ENCODE measurements at places on chromosomes 4 and X.

GRCh38 chr4:130028552-130028951, 932.6 kb downstream of the C4orf33 start:
- DNase-seq, result no peak

DNA sequence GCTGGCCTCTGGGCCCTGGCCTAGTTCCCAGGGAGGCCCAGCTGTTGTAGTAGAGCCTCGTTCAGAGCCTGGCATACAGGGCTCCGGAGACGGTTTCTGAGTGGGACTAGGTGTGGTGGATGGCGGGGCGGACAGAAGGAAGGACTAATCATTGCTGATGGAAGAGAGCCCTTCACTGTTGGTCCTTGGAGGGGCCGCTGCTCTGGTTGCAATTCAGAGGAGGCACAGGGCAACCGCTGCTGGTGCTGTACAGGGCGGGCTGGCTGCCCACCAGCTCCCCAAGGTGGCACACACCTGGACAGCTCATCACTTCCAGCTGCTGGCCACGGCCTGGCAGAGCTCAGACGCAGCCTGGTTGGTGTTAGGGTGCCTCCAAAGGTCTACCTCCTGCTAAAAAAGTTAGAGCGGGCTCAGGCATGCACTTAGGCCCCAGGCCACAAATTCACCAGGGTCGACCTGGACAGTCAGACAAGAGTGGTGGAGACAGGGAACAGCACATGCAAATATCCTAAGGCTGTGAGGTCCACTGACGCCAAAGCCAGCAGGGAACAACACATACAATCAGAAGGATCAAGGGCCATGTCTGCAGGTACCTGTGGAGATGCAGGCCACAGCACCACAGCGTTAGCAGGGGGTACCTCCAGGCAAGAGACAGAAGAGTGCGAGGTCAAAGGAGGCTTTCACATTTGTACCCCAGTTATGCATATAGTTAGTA, 7.5 kb upstream of the RNF4 start:
- DNase-seq, result no peak

DNA sequence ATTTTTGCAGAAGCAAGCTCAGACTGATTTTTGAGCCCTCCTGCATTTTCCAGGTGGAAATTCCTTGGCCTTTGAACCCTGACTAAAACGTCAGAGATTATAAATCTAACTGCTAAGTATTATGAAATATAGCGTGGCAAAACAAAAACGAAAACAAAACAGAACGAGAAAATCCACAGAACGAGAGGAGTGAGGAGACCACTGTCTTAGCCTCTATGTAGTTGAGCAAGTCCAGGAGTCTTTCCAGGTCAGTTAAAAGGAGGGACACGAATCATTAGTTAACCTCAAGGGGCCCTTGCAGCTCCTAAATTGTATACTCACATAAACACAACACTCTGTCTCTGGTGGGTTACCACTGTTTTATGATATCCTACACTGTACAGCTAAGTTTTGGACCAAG, 80.2 kb downstream of the SYNPO2 start:
- DNase-seq, result no peak

DNA sequence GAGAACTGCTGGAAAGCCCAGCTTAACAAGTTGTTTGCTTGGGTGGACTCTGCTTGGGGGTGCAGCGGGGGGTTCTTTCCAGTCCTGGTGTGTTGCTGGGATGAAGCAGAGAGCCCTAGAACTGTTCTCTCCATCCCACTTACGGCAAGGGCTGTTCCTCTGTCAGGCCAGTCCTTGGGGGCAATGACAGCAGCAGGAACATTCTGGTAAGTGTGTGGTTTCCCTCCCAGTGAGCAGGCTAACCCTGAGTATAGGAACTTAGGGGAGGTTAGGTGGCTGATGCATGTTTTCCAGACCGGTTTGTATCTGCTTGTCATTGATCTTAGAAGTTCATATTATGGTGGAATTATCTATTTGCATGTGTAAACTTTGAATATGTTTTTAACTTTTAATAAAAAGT, 46.9 kb upstream of the TLR2 start:
- no peak for DNase-seq

GRCh38 chr4:119080721-119081541, 54.7 kb upstream of the MYOZ2 start:
- DNase-seq, result no peak

DNA sequence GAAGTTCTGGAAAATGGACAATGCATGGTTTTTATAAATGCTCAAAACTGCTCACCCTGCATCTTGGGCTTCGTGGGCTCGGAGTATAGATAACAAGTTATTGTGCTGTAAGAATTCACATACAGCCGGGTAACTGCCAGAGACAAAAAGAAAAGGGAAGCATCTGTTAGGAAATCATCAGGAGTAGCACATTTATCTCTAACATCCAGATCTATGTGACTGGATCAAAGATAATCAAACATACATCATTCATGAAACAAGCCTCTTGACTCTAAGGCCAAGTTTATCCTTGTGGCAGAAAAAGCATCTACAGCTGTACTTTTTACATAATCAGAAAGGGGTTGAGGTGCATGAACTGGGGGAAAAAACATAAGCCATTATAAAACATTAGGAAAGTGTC, 264.2 kb downstream of the PPP3CA start:
- DNase-seq, result no peak

DNA sequence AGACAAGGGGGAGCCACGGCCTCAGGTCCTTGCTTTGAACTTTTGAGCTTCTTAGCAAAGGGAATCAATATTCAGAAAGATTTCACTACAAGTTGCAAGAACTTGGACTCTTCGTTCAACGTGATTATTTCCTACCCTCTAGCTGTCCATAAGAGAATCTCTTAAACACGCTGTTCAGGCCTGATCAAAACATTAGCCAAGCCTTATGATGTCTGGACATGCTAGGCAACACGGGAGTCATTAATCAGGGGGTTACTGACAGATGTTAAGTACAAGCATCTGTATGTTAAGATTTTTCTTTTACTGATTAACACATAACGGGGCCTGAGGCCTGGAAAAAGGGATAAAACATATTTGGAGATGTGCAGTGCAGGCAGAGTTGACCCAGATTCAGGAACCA, 138.9 kb upstream of the IL1RAPL2 start:
- DNase-seq, result no peak

GRCh38 chr4:10730590-10730989, 46.0 kb upstream of the CLNK start:
- DNase-seq, result no peak

- no peak for DNase-seq
Measured at GRCh38 chrX:15410947-15411346, 26.7 kb upstream of the VEGFD start.

DNA sequence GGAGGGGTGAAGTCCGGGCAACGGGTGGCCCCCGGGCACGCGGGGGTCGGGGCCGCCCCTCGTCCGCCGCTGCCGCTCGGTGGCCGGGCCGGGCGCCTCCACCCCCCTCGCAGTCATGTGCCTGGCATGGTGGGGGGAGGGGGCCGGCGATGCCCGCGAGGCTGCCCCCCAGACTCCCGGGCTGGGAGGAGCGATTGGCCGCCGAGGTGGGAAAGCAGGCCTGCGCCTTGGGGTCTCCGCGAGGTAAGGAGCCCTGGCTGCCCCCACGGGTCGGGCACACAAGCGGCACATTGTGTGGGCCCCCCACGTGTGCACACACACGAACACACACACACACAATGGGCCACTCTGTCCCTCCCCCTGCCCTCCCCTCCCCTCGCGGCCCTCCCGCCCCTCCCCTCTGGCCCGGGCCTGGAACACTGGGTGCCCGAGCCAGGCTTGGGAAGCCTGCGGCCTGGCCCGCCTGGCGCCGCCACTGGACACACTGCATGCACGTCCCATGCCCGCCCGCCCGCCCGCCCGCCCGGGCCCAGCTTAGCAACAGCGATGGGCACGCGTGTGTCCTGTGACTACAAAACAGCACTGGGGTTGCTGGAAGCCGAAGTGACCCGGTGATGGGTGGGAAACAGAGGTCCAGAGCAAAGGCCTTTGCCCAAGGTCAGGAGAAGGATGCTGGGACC, 1.3 kb downstream of the SLC6A8 start:
- DNase-seq, result no peak

DNA sequence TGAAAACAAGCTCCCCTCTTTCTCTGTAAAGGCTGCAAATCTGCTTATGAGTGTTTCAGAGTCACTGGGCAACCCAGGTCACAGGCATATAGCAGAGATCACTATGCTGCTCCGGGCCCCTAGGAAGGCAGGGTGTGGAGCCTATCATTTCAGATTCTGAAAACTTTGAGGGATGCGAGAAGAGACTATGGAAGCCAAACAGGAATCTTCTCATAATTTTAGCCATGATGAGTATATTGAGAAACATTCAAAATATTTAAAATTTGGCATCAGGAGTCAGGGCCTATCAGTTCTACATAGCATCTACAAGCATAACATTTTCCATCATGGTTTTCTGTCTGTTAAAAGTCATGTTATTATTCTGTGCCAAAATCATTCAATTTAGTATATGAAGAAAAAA, 61.7 kb upstream of the ATXN3L start:
- no peak for DNase-seq

DNA sequence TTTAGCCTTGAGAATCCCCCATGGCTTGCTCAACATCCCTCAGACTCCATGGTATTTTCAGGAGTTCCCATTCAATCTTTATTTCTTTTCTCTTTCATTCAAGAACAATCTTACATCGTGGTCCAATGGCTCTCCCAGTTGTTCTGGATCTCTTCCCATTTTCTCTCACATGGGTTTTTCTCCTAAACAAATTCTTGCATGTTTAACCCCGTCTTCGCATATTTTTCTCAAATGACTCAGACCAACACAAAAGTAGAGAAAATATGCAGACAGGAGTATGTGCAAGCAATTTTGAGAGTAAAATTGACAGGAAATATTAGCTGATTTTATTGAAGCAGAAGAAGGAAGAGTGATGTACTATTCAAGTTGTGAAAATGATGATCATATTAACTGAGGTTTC, 396.4 kb upstream of the TRAM1L1 start:
- DNase-seq, result no peak

- DNase-seq, result peak; percentile 41
Measured at GRCh38 chr4:174423257-174423944, 98.9 kb downstream of the HPGD start.

DNA sequence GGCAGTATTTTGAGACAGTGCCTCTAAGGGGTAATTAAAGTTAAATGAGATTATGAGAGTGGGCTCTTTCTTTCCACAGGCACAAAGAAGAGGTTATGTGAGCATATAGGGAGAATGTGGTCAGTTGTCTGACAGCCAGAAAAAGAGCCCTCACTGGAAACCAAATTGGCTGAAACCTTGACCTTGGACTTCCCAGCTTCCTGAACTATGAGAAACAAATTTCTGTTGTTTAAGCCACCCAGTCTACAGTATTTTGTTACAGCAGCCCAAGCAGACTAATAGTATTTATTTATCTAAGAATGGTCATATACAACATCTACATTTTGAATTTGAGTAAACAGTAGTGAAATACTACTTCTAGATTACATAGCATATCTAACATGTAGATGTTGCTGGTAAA, 473.8 kb downstream of the IL15 start:
- DNase-seq, result no peak

DNA sequence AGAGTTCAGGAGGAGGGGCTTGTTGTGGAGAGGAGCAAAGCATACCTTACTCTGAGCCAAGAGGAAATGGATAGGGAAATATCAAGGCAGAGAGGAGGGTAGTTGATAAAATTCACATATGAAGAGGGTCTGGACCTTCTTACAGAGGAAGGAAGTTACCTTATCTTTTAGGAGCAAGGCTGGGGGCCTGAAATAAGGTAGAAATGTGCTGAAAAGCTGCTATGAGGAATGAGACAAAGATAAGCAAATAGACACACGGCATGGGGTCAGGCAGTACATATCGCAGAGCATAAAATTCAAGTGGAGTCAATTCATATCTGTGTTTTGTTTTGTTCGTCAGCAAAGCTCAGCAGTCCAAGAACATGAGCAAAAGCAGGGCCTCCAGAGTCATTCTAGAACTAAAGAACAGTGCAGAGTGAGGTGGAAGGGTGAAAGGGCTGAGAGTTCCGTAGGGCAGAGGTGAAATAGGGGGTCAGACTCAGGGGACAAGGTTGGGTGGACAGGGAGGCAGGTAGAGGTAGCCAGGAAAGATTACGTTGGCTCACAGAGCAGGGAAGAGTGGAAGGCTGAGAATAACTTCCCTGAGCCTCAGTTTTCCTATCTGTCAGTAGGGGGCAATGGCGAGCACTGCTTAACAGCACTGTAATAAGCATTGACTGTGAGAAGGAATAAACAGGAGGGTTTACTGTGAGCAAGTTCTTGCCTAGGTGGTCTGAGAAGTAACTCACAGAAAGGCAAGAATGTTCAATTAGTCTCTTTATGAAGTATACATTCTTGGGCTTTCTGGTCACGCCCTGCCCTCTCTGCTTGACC, 9.2 kb downstream of the VSIG4 start:
- DNase-seq, result no peak

GRCh38 chr4:107733431-107733925, 13.4 kb upstream of the PAPSS1 start:
- no peak for DNase-seq

GRCh38 chr4:164485136-164485535, 268.8 kb upstream of the SMIM31 start:
- DNase-seq, result no peak

DNA sequence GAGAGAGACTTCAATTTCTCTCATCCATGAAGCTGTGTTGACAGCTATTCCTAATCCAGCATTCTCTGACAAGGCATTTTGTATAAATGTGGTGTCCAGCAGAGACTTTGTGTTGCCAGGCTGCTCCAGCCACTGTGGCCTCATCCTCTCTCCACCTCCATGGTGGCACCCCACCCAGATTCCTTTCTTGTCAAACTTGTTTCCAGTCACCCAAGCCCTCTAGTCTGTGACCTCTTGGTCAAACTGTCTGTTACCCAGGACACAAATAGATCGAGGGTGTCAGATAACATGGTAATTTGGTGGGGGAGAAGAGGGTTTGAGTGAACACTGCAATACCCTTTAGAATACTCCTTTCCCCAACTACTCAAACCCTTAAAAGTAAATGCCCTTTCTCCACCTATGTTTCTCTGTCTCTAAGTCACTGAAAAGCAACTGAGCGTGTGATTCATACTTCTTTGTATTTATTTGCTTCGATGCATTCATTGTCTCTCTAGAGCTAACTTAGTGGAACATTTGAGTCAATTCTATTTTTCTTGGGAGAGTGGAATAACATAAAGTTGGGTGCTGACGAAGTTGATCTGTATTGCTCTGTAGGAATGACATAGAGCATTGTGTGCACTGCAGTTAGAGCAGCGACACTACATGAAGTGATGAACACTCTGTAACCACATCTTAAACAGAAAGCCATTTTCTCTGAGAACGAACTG, 13.7 kb downstream of the PITX2 start:
- no peak for DNase-seq

DNA sequence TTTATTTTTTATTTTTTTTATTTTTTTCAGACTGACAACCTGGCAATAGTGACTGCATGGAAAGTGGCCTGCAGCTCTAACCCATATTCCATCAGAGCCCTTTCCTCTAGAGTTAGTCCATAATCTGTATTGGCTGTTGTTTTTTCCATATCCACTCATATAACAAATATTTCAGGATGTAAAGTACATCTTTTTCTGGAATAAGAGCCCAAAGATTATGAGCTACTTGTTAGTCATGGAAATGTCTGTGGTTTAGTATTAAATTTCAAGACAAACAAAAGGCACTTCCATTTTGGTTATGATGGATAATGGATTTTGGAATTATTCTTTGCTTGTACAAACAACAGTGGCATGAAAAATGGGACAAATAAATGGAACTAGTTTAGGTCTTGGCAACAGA, 296.0 kb upstream of the HS3ST1 start:
- DNase-seq, result no peak
